NCI-H82 (cell line): ENCODE measurements at places on chromosomes 13 and 19.

- no peak for DNase-seq
Observed at GRCh38 chr13:30329009-30329585, 21.7 kb upstream of the KATNAL1 start.

- DNase-seq, result no peak
Observed at GRCh38 chr19:50269653-50270052, 59.5 kb downstream of the KCNC3 start.

GRCh38 chr19:33054623-33055022 lies 10.1 kb downstream of the RHPN2 start:
- no peak for DNase-seq

- peak; percentile 45 for DNase-seq
Observed at GRCh38 chr13:90445179-90445578, 902.3 kb upstream of the MIR17HG start.

DNA sequence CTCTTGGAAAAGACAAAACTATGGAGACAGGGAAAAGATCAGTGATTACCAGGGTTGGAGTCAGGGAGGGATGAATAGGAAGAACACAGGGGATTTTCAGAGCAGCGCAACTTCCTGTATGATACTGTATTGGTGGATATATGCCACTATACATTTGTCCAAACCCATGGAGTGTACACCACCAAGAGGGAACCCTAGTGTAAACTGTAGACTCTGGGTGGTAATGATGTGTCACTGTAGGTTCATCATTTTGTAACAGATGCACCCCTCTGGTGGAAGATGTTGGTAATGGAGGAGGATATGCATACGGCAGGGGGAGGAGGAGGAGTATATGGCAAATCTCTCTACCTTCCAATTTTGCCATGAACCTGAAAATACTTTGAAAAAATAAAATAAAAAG lies 68.1 kb downstream of the UFM1 start:
- peak; percentile 49 for DNase-seq

- DNase-seq, result no peak
Observed at GRCh38 chr13:112796190-112796915, 106.5 kb downstream of the ATP11A start.

DNA sequence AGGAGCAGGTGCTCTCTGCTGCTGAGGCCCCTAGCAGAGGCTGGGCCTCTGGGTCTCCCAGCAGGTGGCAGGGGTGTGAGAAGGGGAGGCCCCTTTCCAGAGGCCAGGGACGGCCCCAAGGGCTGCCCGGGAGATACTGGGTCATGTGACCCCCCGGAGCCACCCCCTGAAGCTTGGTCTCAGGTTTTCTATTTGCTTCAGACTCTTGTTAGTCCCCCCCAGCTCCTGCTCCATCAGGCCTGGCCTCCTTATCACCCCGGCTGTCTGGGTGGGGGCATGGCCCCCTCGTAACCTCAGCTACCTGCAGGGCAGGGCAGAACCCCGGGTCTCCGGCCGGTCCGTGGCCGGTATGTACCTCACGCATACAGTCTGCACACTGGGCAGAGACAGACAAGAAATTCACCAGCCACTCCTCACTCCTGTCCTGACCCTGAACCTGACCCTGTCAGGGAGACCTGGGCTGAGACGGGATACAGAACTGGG lies 13.2 kb upstream of the TCF3 start:
- DNase-seq, result peak; percentile 31

GRCh38 chr19:10562609-10563008 lies 3.2 kb downstream of the KRI1 start:
- peak; percentile 15 for DNase-seq

- no peak for DNase-seq
Observed at GRCh38 chr13:36436811-36437210, 4.5 kb downstream of the CCNA1 start.

DNA sequence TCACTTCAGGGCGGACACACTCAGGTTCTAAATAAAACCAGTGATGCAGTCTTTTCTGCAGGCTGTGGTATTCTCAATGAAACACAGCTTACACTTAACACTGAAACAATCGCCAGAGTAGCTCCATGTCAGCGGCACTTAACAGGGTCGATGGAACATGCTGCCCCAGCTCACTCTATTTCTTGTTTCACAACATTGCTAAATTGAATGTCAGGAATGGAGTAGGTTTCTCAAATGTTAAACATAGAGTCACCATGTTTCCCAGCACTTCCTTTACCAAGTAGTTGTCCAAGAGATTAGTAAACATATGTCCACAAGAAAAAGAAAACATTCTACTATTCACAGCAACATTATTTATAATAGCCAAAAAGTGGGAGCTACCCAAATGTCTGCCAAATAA lies 306.9 kb downstream of the SLITRK6 start:
- no peak for DNase-seq

GRCh38 chr19:43467276-43467675 lies 1.9 kb upstream of the LYPD3 start:
- no peak for DNase-seq

DNA sequence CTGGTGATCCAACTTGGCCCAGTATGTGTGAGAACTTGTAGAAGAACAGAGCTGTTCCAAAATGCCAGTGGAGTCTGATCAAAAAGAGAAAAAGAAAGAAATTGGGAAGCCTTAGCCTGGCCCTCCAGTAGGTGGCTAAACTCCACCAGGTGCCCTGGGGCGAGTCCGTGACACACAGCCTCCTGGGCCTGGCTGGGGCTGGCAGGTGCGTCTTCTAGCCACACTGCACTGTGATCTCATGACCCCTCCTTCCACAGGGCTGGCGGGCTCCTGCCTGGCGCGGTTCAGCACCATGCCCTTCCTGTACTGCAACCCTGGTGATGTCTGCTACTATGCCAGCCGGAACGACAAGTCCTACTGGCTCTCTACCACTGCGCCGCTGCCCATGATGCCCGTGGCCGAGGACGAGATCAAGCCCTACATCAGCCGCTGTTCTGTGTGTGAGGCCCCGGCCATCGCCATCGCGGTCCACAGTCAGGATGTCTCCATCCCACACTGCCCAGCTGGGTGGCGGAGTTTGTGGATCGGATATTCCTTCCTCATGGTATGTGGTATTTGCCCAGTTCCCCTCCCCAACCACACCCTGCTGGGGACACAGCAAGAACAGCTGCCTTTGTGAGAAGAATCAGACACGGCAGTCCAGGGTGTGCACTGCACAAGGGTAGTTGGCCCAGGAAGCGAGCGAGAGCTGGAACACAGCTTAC lies 53.7 kb downstream of the RAB20 start:
- DNase-seq, result no peak

- no peak for DNase-seq
Observed at GRCh38 chr19:27657271-27658051, 1555.5 kb downstream of the UQCRFS1 start.

GRCh38 chr19:45655073-45655472 lies 12.9 kb upstream of the GIPR start:
- DNase-seq, result no peak

- peak; percentile 78 for DNase-seq
Observed at GRCh38 chr13:37869756-37870488, at the start of gene TRPC4. Gene TRPC4, minus strand, starts transcription at chr13:37869772. Its CDS starts 86,439 bp downstream, at chr13:37783333.

DNA sequence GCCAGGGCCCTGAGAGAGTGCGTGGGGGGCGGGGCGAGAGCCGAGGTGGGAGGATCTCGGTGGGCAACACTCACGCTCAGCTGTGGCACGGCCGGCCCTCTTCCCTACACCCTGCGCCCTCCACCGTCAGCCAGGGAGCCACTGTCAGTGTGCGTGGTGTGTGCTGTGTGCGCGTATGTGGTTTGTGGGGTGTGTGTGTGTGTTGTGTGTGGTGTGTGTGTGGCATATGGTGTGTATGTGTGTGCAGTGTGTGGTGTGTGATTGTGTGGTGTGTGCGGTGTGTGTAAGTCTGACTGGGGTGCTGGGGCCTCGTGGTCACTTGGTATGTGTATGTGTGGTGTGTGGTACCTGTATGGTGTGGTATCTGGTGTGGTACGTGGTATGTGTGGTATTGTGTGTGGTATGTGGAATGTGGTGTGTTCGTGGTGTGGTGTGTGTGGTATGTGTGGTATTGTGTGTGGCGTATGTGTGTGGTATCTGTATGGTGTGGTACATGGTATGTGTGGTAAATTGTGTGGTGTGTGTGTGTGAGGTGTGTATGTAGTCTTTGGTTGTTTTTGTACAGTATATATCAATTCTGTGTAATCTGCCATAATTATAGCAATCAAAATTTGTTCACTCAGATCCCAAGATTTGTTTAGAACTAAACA lies 5.1 kb downstream of the GRK1 start:
- no peak for DNase-seq

- DNase-seq, result no peak
Observed at GRCh38 chr19:56098731-56099568, 22.1 kb downstream of the ZNF787 start.

- no peak for DNase-seq
Observed at GRCh38 chr13:79485014-79485811, 4.3 kb downstream of the NDFIP2 start.

GRCh38 chr13:99548448-99548847 lies 47.2 kb downstream of the TM9SF2 start:
- no peak for DNase-seq

GRCh38 chr19:29001597-29002245 lies 211.2 kb downstream of the UQCRFS1 start:
- no peak for DNase-seq
